ENCODE measurements at places on chromosomes 6 and 20.

- DNase-seq: no peak
Measured at GRCh38 chr20:55394592-55394991, 610.7 kb downstream of the CBLN4 start.

- DNase-seq: no peak
Measured at GRCh38 chr6:35177596-35177995, 36.2 kb upstream of the SCUBE3 start.

GRCh38 chr6:134451529-134451928 lies 133.6 kb upstream of the SGK1 start:
- no peak for DNase-seq

- DNase-seq: no peak
Measured at GRCh38 chr6:150702675-150703074, 103.0 kb downstream of the PLEKHG1 start.

- DNase-seq: no peak
Measured at GRCh38 chr6:113219783-113220182, 637.4 kb upstream of the MARCKS start.

- no peak for DNase-seq
Measured at GRCh38 chr6:150189122-150189521, 46.3 kb downstream of the PPP1R14C start.

DNA sequence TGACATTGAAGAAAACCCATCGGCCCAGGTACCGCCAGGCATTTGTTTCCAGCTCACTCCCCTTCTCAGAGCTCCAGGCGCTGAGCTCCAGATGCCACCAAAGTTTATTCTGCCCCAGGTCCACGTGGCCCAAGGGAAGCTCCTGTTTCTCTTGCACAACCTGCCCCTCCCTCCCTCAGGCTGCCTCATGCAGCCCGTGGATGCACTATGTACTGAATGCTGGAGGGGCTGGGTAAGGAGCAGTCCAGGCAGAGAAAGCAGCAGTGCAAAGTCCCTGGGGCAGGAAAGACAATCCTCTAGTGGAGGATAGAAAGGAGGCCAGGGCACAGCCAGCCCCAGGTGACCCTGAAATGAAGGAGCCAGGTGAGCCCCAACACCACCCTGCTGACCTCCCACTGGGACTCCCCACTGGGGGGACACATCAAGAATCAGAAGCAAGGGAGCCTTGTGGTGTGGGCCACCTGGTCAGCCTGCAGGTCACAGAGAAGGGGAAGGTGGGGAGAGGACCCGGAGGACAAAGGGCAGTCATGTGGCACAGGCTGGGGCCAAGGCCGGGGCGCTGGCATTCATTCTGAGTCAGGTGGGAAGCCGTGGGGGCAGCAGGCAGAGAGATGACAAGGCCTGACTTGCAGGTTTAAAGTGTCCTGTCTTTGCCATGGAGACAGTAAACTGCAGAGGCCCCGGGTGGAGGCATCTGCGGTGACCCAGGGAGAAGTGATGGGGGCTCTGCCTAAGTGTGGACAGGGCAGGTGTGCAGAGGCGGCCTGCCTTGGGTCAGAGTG lies 230.1 kb downstream of the PREX1 start:
- no peak for DNase-seq

DNA sequence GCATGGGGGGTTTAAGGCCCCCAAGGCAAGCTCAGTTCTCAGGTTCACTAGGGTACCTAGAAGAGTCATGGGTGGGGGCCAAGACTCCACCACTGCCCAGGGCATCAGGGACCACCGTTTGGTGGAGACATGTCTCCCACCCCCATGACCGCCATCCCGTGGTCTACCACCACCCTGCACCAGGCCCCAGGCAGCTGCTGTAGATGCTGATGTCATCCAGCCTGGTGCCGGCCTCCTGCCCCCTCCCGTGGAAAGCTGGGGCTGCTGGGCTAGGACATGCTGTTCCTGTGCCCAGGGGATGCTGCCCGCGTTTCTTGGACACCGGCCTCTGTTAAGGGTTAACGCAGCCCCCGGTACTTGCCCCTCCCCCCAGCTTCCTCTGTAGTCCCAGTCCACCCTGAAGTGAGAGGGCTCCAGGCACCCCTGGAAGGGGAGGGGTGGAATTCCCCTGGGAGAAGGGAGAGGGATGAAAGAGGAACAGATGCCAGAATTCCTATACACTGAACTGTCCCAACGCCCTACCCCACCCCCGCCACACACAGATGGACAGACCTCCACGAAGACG lies 587 bp downstream of the IP6K3 start:
- no peak for DNase-seq

- no peak for DNase-seq
Measured at GRCh38 chr20:61105395-61105794, 146.7 kb upstream of the CDH4 start.

- DNase-seq: peak; percentile 20
Measured at GRCh38 chr20:38961530-38962043, 557 bp upstream of the DHX35 start.

DNA sequence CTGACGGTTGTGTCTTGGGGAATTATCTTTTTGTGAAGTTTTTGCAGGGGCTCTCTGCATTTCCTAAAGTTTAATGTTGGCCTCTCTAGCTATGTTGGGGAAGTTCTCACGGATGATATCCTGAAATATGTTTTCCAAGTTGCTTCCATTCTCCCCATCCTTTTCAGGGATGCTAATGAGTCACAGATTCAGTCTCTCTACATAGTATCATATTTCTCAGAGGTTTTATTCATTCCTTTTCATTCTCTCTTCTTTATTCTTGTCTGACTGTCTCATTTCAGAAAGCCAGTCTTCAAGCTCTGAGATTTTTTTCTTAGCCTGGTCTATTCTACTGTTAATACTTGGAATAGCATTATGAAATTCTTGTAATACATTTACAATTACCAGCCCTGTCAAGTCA lies 61.3 kb downstream of the UNC5CL start:
- DNase-seq: no peak

GRCh38 chr6:22247916-22248482 lies 48.8 kb downstream of the PRL start:
- no peak for DNase-seq

GRCh38 chr6:158028876-158029275 lies 47.2 kb downstream of the SYNJ2 start:
- DNase-seq: no peak

DNA sequence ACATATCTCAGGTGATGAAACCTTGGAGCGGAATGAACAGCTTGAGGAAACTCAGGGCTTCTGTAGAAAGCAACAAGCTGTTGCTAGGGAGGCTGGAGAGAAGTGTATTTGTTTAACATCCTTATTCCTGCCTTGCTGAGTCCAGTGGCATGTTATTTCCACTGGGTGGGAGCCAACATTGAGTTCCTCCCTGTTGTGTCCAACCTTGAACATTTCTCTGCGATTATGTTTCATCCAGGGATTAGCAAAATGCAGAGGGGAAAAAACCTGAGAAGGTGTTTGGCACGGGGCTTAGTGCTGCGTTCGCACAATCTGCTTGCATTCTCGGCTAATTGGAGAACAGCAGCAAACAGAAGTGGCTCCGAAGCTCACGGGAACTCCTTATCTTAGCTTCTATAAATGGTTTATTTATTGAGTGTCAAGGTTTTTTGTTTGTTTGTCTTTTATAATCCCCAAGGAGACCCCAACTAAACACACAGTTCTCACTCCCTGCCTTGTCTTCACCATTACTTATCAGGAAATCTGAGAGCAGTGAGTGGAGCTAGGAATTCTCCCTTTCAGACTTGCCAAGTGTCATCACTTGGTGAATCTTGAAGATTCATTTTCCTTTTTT lies 412.8 kb downstream of the CDC5L start:
- no peak for DNase-seq

- no peak for DNase-seq
Measured at GRCh38 chr6:161319231-161319630, 45.4 kb upstream of the AGPAT4 start.

GRCh38 chr20:33400812-33401183 lies 521 bp downstream of the CDK5RAP1 start:
- DNase-seq: no peak

- no peak for DNase-seq
Measured at GRCh38 chr6:138103871-138104270, 3.3 kb downstream of the PERP start.

DNA sequence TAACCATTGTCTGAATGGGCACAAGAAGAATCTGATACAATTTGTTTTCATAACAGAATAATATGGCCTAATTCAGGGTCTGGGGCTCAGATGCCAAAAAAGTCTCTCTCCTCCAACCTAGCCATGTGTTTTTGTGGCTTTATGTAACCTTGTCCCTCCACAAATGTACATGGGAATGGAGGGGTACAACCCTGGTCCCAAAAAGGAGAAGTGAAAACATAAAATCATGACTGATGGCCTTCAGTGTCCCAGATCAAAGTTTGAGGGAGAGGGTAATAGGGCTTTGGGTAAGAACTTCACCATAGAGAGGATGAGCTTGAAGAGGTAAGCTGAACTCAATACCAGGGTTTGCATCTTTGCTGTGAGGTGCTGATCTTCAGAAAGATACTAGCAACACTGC lies 136.3 kb upstream of the BACH2 start:
- DNase-seq: no peak

- DNase-seq: no peak
Measured at GRCh38 chr6:131787079-131787478, 20.7 kb upstream of the ENPP1 start.

GRCh38 chr6:43608310-43608763 lies 20.7 kb downstream of the GTPBP2 start:
- peak; percentile 55 for DNase-seq

DNA sequence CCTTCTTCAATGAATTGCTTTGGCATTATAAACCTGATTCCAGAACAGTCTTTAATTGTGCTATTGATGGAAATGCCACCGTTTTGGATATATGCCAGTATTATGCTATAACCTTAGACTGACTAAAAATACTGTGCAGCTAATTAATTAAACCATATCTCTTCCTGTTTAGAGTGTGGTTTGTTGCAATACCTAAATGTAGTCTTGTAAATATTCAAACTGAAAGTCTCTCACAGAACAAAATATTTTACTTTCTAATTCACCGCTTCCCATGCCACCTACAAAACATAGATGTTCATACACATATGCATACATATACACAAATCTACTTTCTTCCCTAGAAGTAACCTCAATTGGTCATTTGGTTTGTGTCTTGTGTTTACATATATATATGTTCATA lies 126.6 kb downstream of the SIM1 start:
- DNase-seq: no peak

DNA sequence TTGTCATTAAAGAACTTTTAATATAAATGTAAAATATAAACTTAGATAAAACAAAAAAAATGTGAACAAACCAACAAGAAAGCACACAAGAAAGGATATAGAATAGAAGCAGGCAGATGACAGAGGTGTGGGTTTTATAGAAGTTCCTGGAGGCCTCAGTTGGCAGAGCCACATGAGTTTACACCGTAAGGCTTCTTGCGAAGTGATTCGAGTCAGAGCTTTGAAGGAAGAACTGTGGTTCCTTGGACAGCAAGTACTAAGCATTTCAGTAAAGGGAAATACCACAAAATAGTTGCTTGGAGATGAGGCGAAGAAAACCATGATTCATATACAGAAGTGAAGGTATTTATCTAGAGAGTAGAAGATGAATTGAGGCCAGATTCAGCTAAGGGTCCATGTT lies 207.9 kb upstream of the EYA4 start:
- no peak for DNase-seq

GRCh38 chr6:31081872-31082271 lies 30.5 kb downstream of the C6orf15 start:
- DNase-seq: no peak

DNA sequence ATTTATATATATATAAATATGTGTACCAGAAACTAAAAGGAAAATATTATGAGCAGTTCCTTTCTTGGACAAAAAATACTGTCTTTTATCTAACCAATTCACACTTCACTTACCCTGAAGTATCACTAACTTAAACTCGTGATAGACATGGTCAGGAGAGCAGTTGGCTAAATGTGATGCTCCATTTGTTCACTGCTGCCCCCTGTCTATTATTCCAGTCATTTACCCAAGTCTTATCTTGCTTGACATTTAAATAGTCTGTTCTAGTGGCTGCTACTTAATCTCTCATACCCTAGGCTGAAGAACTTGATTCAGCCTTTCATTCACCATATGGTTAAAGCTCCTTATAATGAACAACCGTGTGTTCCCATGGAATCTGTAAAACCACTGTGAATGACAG lies 789.6 kb upstream of the EYS start:
- no peak for DNase-seq

- DNase-seq: no peak
Measured at GRCh38 chr6:12354499-12354898, 64.3 kb downstream of the EDN1 start.

GRCh38 chr6:112144145-112144926 lies 56.9 kb downstream of the FAM229B start:
- no peak for DNase-seq

DNA sequence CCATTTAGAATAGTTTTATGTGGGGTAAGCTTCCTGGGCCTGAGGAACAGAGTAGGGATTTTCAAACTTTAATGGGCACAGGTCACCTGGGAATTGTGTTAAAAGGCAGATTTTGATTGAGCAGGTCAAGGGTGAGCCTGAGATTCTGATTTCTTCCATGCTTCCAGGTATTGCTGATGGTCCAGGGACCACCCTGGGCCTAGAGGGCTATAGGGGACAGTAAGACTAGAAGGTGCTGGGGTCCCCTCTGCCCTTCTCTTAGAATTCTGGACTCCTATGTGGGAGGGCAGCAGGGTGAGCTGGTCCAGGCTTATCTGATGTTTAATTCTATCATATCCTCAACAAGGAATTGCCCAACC lies 2.6 kb downstream of the DDR1 start:
- no peak for DNase-seq

DNA sequence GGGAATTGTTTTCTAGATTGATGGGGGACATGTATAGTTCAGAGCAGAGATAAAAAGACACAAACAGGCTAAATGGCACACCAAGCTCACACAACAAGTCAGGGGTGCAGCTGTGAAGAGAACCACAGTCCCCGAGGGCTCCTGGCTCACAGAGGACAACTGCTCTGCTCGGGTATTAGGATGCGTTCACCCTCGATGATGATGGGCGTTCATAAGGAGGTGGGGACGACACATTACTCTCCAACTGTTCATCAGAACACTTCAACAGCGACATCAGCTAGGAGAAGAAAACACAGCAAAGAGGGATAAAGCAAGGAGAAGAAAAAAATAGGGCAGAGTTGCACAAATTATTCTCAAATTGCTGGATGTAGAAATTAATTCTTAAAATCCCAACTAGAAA lies 174.8 kb upstream of the RREB1 start:
- DNase-seq: no peak

GRCh38 chr6:152948150-152948768 lies 34.6 kb downstream of the FBXO5 start:
- no peak for DNase-seq

DNA sequence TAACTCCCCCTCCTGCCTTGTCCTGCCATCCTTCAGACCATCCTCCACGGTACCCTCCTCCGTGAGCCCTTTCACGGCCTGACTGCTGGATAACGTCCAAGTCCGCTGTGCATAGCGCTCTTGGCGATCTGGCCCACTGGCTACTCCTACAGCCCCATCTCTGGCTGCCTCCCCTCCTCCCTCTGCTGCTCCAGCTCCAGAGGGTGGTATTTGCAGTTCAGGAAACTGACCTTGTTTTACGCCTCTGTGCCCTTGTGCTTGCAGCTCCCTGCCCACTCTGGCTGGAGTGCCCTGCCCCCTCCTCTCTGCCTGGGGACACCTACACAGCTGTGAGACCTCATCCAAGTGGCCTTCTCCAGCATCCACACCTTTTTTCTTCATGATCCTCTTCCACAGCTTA lies 6.5 kb upstream of the RREB1 start:
- no peak for DNase-seq

All from activated CD4-positive, alpha-beta T cell treated with anti-CD3 and anti-CD28 coated beads, Interleukin-2, amount 50 U/mL, for 4 hours (primary cell).